ENCODE measurements at places on chromosomes 12 and 14.

- DNase-seq = no peak
Measured at GRCh38 chr12:105418229-105418628, 87.7 kb downstream of the C12orf75 start.

DNA sequence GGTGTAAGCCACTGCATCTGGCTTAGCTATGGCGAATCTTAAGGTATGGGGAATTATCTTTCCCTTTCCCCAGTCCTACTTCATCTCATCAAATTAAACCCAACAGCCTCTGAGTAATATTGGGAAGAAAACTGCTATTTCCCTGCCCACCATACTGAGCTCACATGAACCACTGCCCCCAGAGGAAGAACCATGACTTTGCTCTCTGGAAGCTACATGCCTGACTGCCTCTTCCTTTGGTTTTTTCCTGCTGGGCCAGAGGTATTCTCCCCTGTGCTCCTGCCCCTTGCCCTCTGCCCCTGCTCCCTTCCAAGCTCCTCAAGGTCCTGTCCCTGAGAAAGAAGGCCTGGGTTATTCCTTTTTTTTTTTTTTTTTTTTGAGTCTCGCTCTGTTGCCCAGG, 15.2 kb downstream of the RILPL2 start:
- DNase-seq = no peak

DNA sequence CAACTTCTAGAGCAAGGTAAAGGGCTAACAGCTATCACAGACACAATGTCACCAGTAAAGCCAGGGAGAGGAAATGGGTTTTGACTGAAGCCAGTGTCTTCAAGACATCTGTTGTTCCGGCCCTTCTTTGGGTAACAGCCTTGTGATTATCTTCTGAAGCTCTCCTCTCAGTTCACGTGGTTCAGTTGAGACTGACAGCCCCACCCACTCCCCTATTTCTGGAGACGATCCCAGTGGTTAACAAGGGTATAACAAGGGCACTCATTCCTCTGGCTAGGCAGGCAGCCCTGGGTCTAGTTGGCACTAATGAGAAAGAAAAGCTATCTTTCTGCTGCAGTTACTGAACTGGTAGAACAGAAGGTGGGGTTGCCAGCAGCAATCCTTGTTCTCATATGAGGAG, 6.9 kb downstream of the GNPTAB start:
- peak; percentile 27 for DNase-seq

DNA sequence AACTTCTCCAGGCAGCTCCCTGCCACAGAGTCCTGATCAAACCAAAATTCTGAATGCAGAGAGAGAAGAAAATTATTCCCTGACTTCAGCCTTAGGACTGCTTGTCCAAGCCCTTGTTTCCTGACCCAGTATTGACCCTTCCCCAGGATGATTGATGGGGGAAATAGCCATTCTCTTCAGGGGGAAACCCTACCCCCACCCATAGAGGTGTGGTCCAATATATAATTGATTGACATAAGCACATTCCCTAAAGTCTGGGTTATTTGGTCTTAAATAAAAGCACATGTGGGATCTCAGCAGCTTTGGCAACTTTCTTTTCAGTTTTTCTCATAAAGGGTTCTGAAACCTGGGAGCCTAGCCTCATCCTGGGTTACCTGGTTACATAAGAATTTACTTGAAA, 201.2 kb upstream of the DDHD1 start:
- DNase-seq = no peak

All from DMS79 (cell line).